ENCODE measurements at places on chromosomes 13 and 19.

DNA sequence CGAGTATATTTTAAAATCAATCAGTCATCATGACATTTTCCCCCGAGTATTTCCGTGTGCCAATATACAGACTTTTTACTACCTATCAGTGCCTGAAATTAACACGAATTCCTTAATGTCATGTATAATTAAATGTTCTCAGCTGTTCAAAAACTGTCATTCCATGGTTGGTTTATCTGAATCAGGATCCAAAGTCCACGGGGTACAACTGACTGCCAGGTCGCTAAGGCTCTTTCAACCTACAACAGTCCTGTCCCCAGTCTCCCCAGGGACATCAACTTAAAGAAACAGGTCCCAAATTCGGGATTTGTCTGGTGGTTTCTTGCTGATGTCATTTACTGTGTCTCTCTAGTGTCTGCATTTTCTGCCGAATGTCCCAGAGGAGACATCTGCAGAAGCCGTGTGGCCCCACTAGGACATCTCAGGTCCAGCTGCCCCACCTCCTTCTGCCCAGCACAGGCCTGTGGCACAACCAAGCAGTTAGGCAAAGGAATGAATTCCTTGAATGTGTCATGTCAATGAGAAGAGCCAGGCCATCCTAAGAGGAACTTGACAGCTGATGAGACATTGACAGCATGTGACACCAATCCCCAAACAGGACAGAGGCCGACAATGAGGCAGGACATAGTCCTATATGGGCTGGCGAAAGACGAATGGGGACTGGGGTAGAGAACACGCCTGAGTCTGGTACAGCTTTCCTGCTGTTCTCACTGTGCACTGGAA lies 109.5 kb downstream of the STK24 start:
- no peak for DNase-seq

DNA sequence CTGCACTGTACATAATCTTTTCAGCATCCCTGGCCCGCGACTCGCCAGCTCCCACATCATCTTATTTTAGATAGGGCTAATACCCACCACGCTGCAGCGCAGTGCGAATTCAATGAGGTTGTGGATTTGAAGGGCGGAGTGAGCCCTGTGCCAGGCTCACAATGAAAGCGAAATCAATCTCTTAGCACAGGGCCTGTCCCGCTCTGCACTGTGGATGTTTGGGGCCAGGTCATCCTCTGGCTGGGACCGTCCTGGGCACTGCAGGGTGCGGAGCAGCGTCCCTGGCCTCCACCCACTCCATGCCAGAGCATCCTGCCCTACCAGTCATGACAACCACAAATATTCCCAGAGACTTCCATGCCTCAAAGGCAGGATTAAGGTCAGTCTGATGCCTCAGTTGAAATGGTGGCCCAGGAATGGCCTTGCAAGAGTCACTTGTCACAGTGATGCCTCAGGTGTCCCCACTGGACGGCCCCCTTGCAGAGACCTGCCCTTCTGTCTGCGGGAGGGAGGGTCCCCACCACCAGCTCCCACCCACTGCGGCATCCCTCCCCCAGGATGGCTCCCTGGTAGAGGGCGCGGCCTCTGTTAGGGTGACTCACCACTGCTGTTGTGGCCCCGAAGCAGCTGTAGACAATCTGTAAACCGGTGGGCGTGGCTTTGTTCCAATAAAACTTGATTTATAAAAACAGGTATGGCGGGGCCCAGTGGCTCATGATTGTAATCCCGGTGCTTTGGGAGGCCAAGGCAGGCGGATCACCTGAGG lies 5.6 kb downstream of the UHRF1 start:
- DNase-seq, result peak; percentile 80

DNA sequence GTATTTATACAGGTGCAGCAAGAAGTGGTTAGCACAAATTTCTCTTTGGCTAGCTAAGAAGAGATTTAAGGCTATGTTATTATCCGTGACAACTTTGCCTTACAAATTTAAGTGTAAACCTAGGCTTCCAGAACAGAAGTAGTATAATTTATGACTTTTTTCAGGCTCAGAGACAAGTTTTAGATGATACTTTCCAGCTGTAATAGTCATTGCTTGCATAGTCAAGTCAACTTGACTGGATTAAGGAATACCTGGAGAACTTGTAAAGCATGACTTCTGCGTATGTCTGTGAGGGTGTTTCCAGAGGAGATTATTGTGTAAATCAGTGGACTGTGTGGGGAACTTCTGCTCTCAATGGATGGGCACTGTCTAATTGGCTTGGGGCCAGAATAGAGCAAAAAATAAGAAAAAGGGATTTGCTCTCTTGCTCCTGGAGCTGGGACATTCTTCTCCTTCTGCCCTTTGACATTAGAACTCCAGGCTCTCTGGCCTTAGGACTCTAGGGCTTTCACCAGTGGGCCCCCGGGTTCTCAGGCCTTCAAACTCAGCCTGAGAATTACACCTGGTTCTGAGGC lies 33.0 kb downstream of the CYSLTR2 start:
- no peak for DNase-seq

- DNase-seq, result no peak
Observed at GRCh38 chr13:46578590-46578975, 25.6 kb downstream of the LRCH1 start.

GRCh38 chr13:32932376-32932775 lies 83.8 kb upstream of the KL start:
- DNase-seq, result no peak

DNA sequence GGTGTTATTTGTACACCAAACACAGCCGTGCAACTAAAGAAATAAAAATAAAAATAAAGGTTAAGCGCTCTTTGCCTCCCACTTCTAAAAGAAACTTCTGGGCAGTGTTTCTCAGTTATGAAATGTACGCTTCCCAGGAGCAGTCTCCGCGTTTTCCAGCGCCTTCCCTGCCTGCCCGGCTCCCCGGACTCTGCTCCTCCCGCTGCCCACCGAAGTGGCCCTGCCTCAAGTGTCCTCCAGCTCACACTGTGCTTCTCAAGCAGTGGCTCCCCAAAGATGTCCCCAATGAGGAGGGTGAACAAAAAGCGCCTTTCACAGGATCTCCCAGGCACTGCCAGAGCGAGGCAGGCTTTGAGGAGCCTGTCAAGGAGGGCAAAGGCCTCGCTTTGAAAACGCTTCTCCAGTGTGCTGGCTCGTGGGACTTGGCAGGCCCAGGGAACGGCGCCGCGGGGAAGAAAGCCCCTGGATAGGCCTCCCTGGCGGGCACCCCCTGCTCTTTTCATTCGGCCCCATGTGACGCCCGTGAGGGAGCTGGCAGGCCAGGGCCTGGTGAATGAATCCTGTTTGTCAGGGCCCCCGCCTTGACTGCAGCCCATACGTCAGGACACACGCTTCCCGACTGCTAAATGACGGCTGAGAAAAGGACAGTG lies 187.1 kb downstream of the FOXO1 start:
- no peak for DNase-seq

- no peak for DNase-seq
Observed at GRCh38 chr13:49376121-49376520, 67.7 kb downstream of the CAB39L start.

- DNase-seq, result peak; percentile 59
Observed at GRCh38 chr19:2494447-2495129, 18.7 kb downstream of the GADD45B start.

- no peak for DNase-seq
Observed at GRCh38 chr13:23433171-23434153, at the start of gene SACS. SACS (minus strand) TSS chr13:23433702; CDS start chr13:23411239, 22,463 bp downstream.

GRCh38 chr19:28972058-28972852 lies 240.7 kb downstream of the UQCRFS1 start:
- DNase-seq, result no peak

DNA sequence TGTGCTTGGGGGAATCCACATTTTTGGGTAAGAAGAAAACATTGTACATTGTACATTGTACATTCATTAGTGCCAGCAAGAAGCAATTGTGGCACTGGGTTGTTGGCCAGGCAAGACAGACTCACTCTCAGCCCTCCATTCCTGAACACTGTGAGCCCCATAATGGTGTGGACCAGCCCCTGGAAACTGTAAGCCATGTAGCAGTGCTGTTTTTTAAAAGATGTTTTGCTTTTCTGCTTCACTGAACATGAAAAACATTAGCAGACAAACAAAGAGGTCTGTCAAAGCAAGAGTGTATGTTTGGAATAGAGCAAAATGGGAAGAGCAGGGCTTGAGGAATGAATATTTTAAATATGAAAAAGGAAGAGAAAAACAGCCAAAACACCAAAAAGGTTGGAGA lies 39.1 kb upstream of the IL17D start:
- no peak for DNase-seq

DNA sequence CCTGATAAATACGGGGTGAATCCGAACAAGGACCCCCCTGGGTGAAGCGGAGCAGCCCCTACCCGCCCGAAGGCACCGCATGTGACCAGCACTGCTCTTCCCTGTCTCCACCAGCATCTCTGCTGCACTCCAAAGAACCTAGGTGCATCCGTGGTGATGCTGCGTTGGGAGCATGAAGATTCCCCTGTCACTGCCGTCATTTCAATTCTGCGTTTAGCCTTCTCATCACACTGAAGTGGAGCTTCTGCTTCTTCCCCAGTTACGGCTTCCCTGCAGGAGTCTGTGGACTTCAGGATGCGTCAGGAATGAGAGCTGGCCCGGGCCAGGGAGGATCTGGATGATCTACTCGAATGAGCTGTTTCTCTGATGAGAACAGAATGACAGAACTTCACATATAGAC lies 47.9 kb downstream of the SPACA7 start:
- DNase-seq, result no peak

- no peak for DNase-seq
Observed at GRCh38 chr13:32086791-32087441, 55.3 kb downstream of the FRY start.
